ENCODE measurements at places on chromosomes 3 and 15.

GRCh38 chr3:114502204-114502603 lies 208.4 kb downstream of the TIGIT start:
- no peak for DNase-seq

DNA sequence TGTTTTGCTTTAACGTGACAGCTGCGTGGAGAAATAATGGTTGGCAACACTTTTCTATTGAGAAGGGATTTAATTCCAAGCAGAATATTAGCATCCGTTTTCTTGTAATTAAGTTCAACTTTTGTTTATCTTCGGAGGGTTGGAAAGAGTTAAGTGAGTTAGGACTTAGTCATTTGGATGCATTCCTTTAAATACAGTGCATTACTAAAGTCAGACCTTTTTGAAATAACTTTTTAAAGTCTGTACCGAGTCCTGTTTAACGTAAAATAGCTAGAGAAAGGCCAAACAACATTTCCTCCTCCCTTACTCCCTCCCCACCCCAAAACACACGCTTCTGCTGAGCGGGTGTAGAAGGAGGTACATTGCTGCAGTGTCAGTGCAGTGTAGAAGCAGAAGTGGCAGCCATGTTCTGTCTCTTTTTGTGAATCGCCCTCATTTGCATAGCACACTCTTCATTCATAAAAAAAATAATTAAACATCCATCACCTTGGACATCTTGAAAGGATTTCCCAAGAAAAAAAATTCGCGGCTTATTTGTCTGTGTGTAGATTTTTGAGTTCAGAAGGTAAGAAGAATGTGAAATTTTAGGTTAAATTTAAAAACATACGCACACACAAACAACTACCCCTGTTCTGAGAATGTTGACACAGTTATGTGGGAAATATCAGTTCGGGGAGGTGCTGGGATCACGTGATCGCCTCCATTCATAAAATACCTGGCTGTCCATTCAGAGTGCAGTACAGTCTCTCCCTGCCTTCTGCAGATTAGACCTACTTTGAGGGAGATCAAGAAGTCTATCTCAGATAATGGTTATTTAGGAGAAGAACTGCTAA lies 1.6 kb downstream of the SPRED1 start:
- DNase-seq, result peak; percentile 65

- peak; percentile 61 for DNase-seq
Observed at GRCh38 chr3:152779653-152780052, 55.3 kb upstream of the P2RY1 start.

GRCh38 chr15:74037171-74038117 lies 42.9 kb downstream of the PML start:
- no peak for DNase-seq

- no peak for DNase-seq
Observed at GRCh38 chr3:138901567-138901966, 45.4 kb downstream of the FOXL2 start.

GRCh38 chr3:37443363-37444035 lies 269.1 kb upstream of the LRRFIP2 start:
- DNase-seq, result no peak

- DNase-seq, result no peak
Observed at GRCh38 chr3:125591116-125591760, 4.1 kb downstream of the OSBPL11 start.

DNA sequence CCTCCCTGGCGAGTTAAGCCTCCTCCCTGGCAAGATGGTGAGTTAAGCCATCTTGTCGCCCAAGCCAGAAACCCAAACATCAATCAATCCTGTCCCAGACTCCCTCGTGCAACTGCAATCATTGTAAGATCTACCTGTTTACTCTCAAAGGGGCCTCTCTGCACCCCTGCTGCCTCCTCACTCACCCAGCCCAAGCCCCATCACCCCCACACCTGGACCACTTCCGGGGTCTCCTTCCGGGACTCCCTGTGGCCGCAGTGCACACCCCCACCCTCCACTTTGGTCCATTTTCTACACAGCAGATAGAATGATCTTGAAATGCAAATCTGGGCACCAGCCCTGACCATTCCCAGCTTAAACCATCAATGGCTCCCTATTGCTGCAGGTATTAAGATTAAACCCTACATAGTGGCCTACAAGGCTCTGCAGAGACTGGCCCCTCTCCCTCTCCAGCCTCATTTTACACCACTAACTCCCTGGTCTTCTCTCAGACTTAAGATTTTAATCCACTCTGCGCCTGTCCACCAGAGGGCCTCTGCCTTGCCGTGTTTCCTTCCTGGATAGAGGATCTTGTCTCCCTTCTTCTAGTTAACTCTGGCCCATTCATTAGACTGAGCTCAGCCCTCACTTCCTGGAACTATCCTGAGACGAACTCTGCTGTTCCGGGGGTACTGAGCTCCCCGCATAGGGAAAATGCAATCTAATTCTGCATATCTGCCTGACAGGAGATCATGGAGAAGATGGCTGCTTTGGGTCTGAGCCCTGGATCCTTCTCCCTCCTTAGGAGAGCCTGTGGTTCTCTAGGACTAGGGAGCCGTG lies 41.9 kb upstream of the SLC6A1 start:
- DNase-seq, result peak; percentile 47

DNA sequence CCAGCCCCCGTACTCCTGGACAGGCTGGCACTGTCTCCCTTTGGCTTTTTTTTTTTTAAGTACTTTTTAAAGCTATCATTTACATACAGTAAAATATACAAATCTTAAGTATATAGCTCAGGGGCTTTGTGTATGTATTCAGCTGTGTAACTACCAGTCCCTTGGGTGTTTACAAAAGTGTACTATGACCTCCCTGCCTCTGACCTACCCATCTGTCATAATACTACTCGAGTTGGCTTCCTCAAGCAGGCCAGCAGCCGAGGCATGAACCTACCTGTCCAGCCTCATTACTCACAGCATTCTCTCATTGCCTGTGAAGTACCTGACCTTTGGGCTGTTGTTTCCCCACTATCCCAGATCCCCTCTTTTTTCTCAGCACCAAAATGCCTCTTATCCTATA lies 33.2 kb downstream of the ABHD2 start:
- no peak for DNase-seq

All from fibroblast of lung (primary cell).